Activated naive CD4-positive, alpha-beta T cell treated with anti-CD3 and anti-CD28 coated beads, Interleukin-2, amount 10 ng/mL, durations not matched to agents 7 days and 5 days (primary cell): ENCODE measurements at places on chromosomes 16 and 17.

DNA sequence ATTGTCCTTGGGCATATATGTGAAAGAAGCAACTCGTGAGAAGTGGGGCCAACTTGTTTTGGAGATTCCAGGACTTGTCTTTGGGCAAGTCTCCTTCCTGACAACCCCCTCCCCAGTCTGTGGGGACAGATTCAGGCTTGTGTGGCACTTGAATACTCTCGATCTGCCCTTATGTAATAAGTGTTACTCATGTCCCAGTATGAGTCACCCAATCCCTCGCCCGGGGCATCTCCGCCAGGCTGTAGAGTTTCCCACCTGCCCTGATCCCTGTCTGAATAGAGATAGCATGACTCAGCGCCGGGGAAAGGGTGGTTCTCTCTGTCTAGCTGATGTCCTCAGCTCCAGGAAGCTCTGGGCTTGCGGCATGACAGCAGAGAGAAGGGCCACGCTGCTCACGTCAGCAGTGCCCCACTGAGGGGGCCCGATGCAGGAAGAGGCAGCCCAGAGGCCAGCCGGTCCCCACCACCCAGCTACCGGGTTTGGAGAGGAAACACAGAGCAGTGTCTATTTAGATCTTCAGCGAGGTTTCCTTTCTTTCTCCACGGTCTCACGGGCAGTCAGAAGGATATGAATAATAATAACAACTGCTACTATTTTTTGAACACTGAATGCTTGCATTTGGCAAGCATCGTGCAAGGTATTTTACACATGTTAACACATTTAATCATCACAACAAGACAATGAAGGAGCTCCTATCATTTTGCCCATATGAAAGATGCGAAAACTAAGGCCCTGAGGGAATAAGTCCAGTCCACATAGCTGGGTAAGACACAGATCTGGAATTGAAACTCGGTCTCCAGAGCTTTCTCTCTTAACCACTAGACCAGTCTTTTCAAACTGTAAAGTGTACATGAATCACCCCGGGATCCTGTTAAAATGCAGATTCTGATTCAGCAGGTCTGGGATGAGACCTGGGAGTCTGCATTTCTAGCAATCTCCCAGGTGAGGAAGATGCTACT, 426.7 kb upstream of the MAF start:
- H3K36me3 ChIP-seq: no peaks in the 10 kb centered on the region
- peak; percentile 53 for DNase-seq
- peaks cover 4% of the 10 kb centered on the region for H3K27me3 ChIP-seq
- no peak overlapping the region for H3K4me3 ChIP-seq
- peaks cover 11% of the 10 kb centered on the region for H3K4me1 ChIP-seq

GRCh38 chr16:10936272-10936984, 5.8 kb downstream of the DEXI start:
- peaks cover 78% of the 10 kb centered on the region for H3K4me1 ChIP-seq
- peaks cover 41% of the 10 kb centered on the region for H3K36me3 ChIP-seq
- H3K27ac ChIP-seq: no peak overlapping the region
- no peaks in the 10 kb centered on the region for H3K27me3 ChIP-seq
- DNase-seq: no peak

- H3K27ac ChIP-seq: no peak within 1 kb of the TSS
- DNase-seq: no peak
- H3K4me3 ChIP-seq: no peak within 1 kb of the TSS
- H3K4me1 ChIP-seq: peaks cover 9% of the 10 kb centered on the region
- H3K27me3 ChIP-seq: peaks cover 19% of the 10 kb centered on the region
- no peaks in the 10 kb centered on the region for H3K36me3 ChIP-seq
These were observed at the start of gene TNFRSF13B for GRCh38 chr17:16971458-16972338. TSS of gene TNFRSF13B (minus strand) at chr17:16972118. CDS start at chr17:16972075, 43 bp downstream.

DNA sequence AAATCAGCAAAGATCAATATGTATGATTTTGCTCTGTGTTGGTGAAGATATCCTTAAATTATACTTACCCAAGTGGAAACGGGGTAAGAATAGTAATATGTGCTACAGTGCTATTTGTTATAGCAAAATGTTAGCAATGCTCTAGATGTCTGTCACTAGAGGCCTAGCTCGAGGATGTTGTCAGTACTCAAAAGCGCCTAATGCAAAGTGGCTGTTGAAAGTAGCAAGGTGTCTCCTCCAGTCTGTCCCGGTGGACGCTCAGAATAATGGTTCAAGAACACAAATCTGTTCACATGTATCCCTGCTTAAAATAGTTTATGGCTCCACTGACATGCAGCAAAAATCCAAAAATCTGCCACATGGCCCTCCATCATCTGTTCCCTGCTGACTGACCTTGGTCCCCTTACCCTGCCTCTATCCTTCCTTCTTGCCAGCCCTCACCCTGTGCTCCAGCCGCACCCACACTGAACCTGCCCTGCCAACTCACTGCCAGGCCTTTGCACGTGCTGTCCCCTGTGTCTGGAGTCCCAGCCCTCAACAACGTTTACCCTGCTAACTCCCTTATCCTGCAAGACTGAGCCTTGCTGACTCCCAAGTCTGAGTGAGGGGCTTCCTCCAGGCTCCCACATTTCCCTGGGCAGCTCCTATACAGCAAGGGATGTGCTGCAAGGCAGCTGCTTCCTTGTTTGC, 9.6 kb upstream of the RNF112 start:
- no peak overlapping the region for H3K27ac ChIP-seq
- no peaks in the 10 kb centered on the region for H3K4me1 ChIP-seq
- peaks cover 16% of the 10 kb centered on the region for H3K27me3 ChIP-seq
- no peaks in the 10 kb centered on the region for H3K36me3 ChIP-seq

DNA sequence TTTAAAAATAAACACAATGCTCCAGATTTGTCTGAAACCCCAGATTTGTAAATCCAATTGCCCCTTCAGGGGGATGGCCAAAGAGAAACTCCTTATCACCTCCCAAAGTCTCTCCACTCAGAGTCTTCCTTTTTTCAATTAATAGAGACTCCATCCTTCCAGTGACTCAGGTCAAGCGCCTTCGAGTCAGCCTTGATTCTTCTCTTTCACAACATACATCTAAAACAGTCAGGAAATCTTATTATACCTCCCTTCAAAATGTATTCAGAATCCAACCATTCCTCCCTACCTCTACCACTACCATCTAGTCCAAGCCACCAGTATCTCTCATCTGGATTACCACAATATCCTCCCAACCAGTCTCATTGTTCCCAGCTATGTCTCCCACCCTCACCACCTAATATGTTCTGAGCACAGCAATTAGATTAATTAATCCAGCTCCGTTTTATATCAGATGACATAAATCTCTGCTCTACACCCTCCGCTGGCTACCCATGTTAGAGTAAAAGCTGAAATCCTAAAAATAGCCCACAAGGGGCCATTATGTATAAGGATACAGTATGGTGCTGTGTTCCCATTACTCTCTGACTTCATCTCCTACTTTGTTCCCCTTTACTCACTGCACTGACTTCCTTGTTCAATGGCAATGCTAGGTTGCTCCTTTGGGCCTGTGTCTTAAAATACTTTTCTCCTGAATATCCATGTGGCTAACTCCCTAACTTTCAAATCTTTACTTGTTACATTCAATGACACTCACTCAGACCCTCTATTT, 11.8 kb downstream of the SIAH1 start:
- no peak overlapping the region for H3K4me3 ChIP-seq
- H3K27me3 ChIP-seq: no peaks in the 10 kb centered on the region
- no peak for DNase-seq
- H3K4me1 ChIP-seq: peaks cover 17% of the 10 kb centered on the region

GRCh38 chr17:78170692-78171590, 2.6 kb downstream of the SYNGR2 start:
- peaks cover 10% of the 10 kb centered on the region for H3K27me3 ChIP-seq
- no peak for DNase-seq
- peak overlapping the region; percentile 33 for H3K27ac ChIP-seq

GRCh38 chr16:55849536-55849935, 16.6 kb upstream of the CES1 start:
- no peaks in the 10 kb centered on the region for H3K36me3 ChIP-seq
- no peaks in the 10 kb centered on the region for H3K4me1 ChIP-seq
- H3K4me3 ChIP-seq: no peak overlapping the region
- no peak overlapping the region for H3K27ac ChIP-seq

DNA sequence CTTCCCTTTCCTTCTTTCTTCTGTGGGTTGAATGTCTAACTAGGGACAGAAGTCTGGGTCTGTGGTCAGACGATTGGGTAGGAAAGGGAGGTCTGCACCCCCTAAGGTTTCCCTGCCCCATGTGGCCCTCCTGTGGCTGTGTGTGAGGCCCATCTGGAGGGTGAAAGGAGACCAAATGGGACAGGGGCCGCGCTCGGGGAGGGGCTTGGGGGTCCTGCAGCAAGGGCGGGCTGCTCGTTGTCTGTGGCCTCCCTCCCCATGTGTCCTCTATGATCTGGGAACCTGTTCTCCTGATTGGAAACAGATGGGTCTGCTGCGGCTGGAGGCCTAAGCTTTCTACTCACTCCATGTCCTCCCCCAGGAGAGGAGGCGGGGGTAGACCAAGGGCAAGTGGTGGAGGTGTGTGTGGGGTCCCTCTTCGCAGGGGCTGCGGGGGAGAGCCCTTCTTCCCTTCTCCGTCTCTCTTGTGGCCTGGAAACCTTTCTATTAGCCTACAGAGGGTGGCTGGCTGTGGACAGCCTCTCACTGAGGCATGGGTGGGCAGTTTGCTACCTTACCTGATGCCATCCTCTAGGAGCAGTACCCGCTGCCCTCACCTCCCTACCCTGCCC, 18.6 kb downstream of the IGFBP4 start:
- no peaks in the 10 kb centered on the region for H3K4me1 ChIP-seq
- H3K27me3 ChIP-seq: peaks cover 30% of the 10 kb centered on the region
- no peak overlapping the region for H3K4me3 ChIP-seq
- H3K36me3 ChIP-seq: peaks cover 18% of the 10 kb centered on the region

DNA sequence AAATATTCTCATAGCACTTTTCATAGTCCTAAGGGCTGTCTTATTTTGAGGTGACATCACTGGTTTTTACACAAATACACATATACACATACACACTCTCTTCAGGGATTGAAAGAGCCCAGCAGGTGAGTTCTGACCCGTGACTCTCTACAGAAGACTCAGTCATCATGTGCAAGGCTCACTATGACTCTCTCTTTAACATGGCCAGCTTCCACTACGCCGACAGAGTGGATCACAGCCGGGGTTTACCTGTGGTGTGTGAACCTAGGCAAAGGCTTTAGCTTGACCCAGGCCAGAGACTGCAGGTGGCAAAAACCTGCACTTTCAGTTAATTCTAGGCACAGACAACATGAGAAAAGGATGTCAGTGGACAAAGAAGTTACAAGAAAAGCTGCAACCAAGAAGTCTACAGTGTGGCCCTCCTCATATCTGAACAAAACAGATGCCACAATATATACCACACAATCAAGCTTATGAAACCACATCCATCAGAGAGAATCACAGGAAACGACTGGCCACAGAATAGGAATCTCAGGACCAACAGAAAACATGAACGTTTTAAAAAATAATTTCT, 56.5 kb downstream of the CYTH1 start:
- peaks cover 43% of the 10 kb centered on the region for H3K36me3 ChIP-seq
- peak overlapping the region; percentile 19 for H3K4me3 ChIP-seq
- H3K4me1 ChIP-seq: peaks cover 90% of the 10 kb centered on the region
- H3K27ac ChIP-seq: peak overlapping the region; percentile 89

GRCh38 chr17:8997994-8998628, 23.2 kb upstream of the NTN1 start:
- no peak overlapping the region for H3K27ac ChIP-seq
- peaks cover 52% of the 10 kb centered on the region for H3K27me3 ChIP-seq
- peaks cover 13% of the 10 kb centered on the region for H3K4me1 ChIP-seq
- no peak overlapping the region for H3K4me3 ChIP-seq

DNA sequence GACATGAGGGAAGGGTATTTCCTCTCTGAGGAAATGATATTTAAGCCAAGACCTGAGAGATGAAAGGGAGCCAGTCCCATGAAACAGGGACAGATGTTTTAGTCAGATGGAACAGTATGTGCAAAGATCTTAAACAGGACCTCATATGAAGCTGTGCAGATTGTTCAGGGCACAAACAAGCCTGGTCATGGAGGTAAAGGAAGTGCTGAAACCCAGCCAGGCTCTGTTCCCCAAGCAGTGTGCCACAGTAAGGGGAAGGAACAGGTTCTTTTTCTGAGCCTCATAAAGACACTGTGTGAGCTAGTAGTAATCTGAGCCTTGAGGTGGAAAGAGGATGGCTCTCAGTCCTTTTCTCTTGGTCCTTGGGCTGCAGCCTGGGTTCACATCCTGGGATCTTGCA, 159.9 kb downstream of the ANKFN1 start:
- H3K4me3 ChIP-seq: no peak overlapping the region
- DNase-seq: no peak
- H3K36me3 ChIP-seq: no peaks in the 10 kb centered on the region
- H3K27ac ChIP-seq: no peak overlapping the region
- no peaks in the 10 kb centered on the region for H3K4me1 ChIP-seq

DNA sequence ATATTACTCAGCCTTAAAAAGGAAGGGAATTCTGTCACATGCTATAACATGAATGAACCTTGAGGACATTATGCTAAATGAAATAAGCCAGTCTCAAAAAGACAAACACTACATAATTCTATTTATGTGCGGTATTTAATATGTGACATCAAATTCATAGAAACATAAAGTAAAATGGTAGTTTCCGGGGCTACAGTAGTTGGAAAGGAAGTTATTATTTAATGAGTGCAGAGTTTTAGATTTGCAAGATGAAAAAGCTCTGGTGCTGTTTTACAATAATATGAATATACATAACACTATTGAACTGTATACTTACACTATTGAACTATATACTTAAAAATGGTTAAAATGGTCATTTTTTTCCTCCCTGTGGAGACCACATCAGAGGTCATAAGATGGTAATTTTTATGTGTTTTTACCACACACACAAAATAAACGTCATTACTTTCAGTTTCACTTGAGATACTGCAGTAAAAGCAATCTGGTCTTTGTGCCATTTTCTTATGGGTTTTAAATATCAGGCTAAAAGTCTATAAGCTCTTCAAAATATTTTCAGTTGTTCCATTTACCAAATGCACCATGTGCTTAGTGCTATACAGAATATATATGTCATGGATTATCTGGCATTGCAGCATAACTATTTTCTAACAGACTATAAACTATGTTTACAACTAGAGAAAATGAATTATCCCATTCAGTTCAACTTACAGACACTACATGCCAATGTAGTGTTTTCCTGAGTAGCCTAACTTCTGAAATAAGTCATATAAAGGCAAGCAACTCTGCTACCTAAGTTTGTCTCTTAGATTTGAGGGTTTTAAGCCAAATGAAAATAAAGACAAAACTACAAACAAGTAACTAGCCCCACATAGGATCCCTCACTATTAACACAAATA, 90.9 kb downstream of the SPAG9 start:
- H3K27ac ChIP-seq: peak overlapping the region; percentile 96
- H3K4me1 ChIP-seq: peaks cover 25% of the 10 kb centered on the region
- H3K36me3 ChIP-seq: peaks cover 18% of the 10 kb centered on the region
- no peak for DNase-seq

DNA sequence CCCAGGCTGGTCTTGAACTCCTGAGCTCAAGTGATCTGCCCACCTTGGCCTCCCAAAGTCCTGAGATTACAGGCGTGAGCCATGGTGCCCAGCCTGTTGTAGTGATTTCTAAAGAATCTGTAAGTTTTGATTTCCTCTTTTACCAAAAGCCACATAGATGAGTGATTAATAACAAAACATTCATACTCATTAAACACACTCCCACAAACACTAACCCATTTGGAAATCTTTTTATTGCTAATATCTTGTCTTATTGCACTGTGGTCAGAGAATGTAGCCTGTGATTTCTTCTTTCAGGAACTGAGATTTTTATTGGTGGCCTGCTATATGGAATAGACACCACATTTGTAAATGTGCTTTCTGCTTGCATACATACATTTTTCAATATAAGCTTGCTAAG, 31.6 kb downstream of the MYH10 start:
- no peak overlapping the region for H3K4me3 ChIP-seq
- no peak for DNase-seq
- H3K27me3 ChIP-seq: no peaks in the 10 kb centered on the region
- no peaks in the 10 kb centered on the region for H3K4me1 ChIP-seq
- no peak overlapping the region for H3K27ac ChIP-seq
